ENCODE measurements at places on chromosomes 5 and 9. TPM values are rescaled to one million over a fixed set of nuclear protein-coding genes. Genes with fewer than 3 reads are reported as not detected.

The RPL37 gene
- polyA plus RNA-seq: 3,080 TPM

The LRRC19 gene
- under 0.01 TPM for polyA plus RNA-seq

The PCDHGA10 gene
- 0.87 TPM for polyA plus RNA-seq

The FAM221B gene
- polyA plus RNA-seq: 0.05 TPM

The OR13D1 gene
- polyA plus RNA-seq: not detected

The ZBTB26 gene
- polyA plus RNA-seq: 7.0 TPM

The PRDM9 gene
- 0.02 TPM for polyA plus RNA-seq

The GLRA1 gene
- not detected for polyA plus RNA-seq

The CLPTM1L gene
- 60.7 TPM for polyA plus RNA-seq

The IDNK gene
- 35.0 TPM for polyA plus RNA-seq

The GPR150 gene
- 0.89 TPM for polyA plus RNA-seq

The COL23A1 gene
- polyA plus RNA-seq: 2.6 TPM

The CER1 gene
- 0.07 TPM for polyA plus RNA-seq

The LSM11 gene
- polyA plus RNA-seq: 1.8 TPM

The CDH9 gene
- polyA plus RNA-seq: 0.09 TPM

The LCN10 gene
- 12.5 TPM for polyA plus RNA-seq

The AMBP gene
- 0.82 TPM for polyA plus RNA-seq

The EMB gene
- 45.0 TPM for polyA plus RNA-seq

The FBLL1 gene
- 0.87 TPM for polyA plus RNA-seq

The STXBP1 gene
- 10.2 TPM for polyA plus RNA-seq

The MLANA gene
- polyA plus RNA-seq: 0.09 TPM

The DMRT3 gene
- 0.21 TPM for polyA plus RNA-seq

The ANKRD34B gene
- 0.59 TPM for polyA plus RNA-seq

The CETN3 gene
- 35.3 TPM for polyA plus RNA-seq

The ANKRD31 gene
- polyA plus RNA-seq: 0.64 TPM

The INSL6 gene
- polyA plus RNA-seq: not detected

The DOCK8 gene
- polyA plus RNA-seq: 60.4 TPM

The ADAMTS13 gene
- polyA plus RNA-seq: 11.8 TPM

The PCDHGA9 gene
- polyA plus RNA-seq: 0.75 TPM

The SLC31A1 gene
- 6.4 TPM for polyA plus RNA-seq

The SIT1 gene
- polyA plus RNA-seq: 42.2 TPM

The PAPPA gene
- 0.34 TPM for polyA plus RNA-seq

The JAKMIP2 gene
- 2.6 TPM for polyA plus RNA-seq

The PCDHA11 gene
- polyA plus RNA-seq: under 0.01 TPM

The SLC22A4 gene
- polyA plus RNA-seq: 3.0 TPM

The CCL27 gene
- 48.4 TPM for polyA plus RNA-seq

The RFESD gene
- 6.6 TPM for polyA plus RNA-seq

The SPARC gene
- polyA plus RNA-seq: 183 TPM

The RGS7BP gene
- 0.09 TPM for polyA plus RNA-seq

The RANBP17 gene
- polyA plus RNA-seq: 2.1 TPM

The SLC1A1 gene
- 0.59 TPM for polyA plus RNA-seq

The MFAP3 gene
- 3.5 TPM for polyA plus RNA-seq

The SPATA31A3 gene
- polyA plus RNA-seq: not detected

The NFIL3 gene
- polyA plus RNA-seq: 54.6 TPM
